ENCODE measurements at places on chromosomes 5 and 9.

GRCh38 chr9:107631788-107632187 lies 142.2 kb upstream of the KLF4 start:
- DNase-seq: no peak

GRCh38 chr5:16135506-16135905 lies 44.1 kb downstream of the MARCHF11 start:
- no peak for DNase-seq

DNA sequence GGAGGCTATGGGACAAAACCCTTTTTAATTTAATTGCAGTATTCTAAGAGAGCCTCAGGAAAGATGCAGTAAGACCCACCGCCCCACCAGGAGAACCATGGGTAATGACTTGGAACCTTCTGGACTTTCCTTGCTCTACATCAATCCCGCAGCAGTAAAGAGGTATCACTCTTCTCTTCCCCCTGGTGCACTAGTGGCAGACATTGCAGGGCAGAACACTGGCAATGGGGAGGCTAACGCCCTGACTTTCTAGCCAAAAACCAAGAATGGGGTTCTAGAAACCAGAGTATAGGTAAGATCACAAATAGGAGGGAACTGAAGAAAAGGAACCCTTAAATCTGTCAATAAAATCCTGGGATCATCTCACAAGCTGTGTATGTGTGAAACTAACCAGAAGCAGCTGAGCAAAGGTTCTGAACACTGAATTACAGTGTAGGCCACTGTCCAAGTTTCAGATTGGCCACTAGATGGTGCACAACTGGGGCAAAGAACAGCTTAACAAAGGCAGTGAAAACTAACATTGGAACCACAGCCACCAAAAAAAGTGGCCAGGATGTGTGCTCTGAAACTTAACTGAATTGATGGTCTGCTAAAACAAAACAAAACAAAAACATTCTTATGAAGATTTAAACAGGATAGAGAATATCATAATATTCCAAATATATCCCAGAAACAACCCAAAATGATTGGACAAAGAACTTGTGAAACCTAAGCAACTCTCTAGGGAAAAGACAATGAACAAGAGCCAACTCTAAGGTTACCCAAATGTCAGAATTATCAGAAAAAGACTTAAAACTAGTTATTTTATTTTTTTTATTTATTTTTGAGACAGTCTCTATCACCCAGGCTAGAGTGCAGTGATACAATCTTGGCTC lies 6.6 kb upstream of the FAM151B start:
- DNase-seq: peak; percentile 50

DNA sequence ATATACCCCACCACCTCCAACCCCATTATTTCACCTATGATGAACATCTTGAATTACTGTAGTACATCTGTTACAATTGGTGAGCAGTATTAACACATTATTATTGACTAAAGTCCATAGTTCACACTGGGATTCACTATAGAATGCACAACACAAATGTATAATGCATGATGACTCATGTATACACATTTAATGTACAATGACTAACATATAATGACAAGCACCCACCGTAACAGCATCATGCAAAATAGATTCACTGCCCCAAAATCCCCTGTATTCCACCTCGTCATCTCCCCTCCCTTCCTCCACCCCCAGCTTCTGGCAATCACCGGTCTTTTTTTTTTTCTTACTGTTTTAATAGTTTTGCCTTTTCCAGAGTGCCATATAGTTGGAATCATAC lies 47.1 kb upstream of the NEK6 start:
- DNase-seq: no peak

DNA sequence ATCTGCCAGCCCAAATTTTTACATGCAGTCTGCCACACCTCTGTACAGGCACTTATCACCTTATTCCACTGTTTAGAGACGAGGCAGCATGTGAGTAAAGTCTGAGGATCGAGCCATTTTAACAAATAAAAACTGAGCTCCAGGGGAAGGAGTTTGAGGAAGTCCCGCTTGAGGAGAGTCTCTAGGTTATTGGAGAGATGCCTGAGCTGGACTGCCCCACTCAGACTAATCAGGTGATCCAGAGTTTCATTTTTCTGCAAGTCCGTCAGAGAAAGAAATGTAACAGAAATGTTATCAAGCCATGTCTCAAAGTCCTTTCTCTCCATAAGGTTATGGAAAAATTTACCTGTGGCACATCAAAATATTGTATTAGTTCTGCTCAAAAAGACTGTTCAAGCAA lies 5.3 kb downstream of the FBXW2 start:
- no peak for DNase-seq

GRCh38 chr9:68702493-68702892 lies 2.5 kb upstream of the PIP5K1B start:
- no peak for DNase-seq

DNA sequence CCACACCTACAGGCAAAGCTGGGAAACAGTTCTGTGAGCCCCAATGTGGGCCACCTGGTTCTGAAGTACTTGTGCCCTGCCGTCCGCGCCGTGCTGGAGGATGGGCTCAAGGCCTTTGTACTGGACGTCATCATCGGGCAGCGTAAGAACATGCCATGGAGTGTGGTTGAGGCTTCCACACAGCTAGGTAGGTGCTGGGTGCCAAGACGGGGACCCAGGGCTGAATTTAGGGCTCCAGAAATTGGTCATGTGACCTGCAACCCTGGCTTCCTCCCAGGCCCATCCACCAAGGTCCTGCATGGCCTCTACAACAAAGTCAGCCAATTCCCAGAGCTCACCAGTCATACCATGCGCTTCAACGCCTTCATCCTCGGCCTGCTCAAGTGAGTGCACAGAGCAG lies 46.9 kb upstream of the TESK1 start:
- DNase-seq: no peak

DNA sequence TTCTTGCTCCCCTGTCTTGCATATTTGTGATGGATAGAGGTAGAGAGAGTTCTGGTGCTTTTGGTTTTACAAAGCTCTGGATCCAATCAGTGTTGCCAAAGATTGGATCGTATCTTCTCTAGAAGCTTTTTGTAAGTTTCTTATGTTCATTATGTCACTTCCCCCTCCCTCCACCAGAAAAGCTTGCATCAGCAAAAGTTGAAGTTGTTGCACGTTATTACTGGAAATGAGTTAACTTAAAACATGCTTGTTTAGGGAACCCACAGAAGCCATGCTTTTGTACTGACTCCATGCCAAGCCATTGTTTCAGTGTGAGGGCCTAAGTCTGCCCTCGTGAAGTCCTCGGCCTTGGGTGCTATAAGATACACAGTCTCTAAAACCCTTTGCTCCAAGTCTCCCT lies 186.5 kb downstream of the ERCC6L2 start:
- no peak for DNase-seq

DNA sequence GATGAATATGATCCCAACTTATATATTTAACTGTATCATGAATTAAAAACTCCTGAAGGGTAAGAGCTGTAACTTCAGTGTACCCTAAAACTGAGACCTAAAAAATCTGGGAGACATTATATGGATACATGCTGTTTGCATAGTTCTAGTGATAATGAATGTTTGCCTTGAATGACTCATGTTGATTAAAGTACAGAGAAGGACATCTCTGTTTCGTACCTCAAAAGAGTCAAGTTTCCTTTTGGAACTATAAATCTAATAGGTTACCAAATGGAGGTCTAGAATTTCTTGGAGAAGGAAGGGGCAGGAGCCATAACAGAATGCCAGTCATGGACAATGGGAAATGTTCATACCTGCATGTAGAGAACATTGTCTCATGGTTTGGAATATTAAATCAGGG lies 168.1 kb downstream of the SNCAIP start:
- DNase-seq: no peak

GRCh38 chr5:33300209-33300742 lies 140.5 kb upstream of the TARS1 start:
- no peak for DNase-seq

DNA sequence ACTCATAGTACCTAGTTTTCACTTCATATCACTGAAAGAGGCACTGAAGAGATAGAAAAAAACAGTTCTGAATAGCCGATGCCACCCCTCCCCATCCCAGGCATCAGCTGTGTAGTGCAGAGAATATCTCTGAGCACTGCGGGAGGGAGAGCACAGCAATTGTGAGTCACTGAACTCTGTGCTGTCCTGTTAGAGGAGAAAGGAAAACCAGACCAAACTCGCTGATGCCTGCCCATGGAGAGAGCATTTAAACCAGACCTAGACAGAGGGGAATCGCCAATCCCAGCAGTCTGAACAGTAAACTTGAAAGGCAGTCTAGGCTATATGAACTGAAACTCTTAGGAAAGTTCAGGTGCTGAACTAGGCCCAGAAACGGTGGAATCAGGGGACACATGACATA lies 120.1 kb upstream of the SLC30A5 start:
- no peak for DNase-seq

GRCh38 chr5:53130266-53130665 lies 20.7 kb upstream of the MOCS2 start:
- no peak for DNase-seq

- DNase-seq: no peak
These were observed 1092.5 kb upstream of the SEMA6A start for GRCh38 chr5:117667105-117667504.

GRCh38 chr5:138482638-138483037 lies 17.4 kb downstream of the EGR1 start:
- DNase-seq: no peak

DNA sequence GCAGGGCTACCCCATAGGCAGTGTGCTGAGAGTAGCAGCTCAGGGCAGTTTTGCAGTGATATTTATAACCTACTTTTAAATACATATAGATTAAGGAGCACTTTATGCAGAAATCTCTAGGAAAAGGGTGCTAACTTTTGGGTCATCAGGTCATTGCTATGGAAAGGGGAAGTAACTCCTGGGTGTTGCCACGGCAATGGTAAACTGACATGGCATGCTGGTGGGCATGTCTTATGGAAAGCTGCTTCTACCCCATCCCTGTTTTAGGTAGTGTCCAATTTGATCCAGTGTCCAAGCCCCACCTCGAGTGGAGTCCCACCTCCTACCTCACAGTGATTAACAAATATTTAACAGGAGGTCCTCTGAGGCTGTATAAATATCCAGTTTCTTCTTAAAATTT lies 56.8 kb upstream of the XPA start:
- DNase-seq: no peak

- DNase-seq: peak; percentile 93
These were observed 3.7 kb upstream of the STXBP1 start for GRCh38 chr9:127608104-127608966.

- no peak for DNase-seq
These were observed 7.9 kb downstream of the PRR16 start for GRCh38 chr5:120471971-120472370.

GRCh38 chr5:151862811-151863472 lies 61.7 kb downstream of the GLRA1 start:
- DNase-seq: no peak

DNA sequence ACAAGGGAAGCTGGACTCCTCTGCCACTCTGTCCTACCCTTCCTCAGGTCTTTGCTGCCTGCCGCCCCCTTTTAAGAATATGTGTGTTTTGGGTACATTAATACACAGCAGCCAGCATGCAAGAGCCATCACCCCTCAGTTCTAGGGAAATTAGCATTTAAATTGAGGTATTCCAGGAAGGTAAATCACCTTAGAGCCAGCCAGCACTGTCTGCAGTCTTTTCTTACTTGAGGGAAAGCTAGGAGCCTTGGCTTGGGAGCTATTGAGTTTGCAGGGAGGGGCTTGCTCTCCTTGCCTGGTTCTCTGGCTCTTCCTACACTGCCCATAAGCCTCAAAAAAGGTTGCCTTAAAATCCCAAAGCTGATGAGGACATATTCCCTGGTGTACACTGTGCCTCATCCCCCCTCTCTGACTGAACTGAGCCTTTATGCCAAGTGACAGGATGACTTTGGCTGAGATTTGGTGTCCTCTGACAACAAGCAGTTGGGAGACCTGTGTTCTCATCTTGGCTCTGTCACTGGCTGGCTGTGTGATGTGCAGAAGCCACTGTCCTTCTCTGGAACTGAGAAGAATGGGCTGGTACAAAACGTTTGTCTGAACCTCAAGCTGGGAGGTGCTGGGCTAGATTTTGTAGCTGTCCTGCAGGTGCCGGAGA lies 54.1 kb downstream of the TRIM32 start:
- no peak for DNase-seq

- DNase-seq: no peak
These were observed 368.7 kb downstream of the EBF1 start for GRCh38 chr5:158731014-158731413.

DNA sequence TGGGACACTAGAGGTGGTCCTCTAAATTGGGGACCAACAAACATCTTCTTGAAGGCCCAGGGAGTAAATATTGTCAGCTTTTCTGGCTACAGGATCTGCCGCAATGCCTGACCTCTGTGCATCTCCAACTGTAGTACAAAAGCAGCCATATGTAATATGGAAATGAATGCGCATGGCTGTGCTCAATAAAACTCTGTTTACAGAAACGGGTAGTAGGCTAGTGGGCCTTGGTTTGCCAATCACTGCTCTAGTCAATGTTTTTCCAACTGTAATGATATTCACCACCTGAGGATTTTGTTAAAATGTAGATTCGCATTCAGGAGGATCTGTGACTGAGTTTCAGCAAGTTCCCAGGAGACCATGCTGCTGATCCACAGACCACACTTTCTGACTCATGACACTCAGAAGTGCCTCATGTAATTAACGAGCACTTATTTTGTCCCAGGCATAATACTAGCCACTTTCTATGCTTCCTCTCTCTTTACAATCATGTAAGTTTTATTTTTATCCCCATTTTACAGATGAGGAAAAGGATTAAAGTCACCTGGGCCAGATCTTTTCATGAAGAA lies 96.9 kb downstream of the MED27 start:
- DNase-seq: no peak

- no peak for DNase-seq
These were observed 969.6 kb upstream of the DMAC1 start for GRCh38 chr9:8769153-8769552.

GRCh38 chr5:51018423-51018822 lies 352.0 kb downstream of the PARP8 start:
- DNase-seq: no peak

DNA sequence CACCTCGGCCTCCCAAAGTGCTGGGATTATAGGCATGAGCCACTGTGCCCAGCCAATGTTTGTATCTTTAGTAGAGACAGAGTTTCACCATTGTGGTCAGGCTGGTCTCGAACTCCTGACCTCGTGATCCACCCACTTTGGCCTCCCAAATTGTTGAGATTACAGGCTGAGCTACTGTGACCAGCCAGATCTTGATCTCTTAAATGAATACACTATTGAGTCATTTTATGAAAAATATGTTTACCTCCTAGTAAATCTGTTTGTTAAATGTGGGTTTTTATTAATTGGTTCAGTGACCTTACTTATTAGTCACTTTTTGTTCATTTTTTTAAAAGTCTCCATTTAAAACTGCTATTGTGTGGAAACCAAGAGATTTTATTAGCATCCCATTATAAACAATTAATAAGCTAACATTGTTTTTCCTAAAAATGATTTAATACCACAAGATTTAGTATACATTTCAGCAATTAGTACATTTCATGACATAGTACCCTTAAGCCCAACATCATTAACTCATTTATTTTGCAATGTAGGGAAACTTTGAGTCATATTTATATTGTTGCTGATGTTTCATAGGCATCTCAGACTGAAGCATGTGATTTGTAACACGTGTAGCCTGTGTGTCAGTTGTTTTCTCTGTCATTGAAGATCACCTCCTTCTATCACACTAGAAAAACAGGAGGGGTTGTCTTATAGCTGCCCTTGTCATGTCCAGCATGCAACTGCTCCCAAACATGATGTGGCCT lies 261.2 kb downstream of the TAF11L14 start:
- no peak for DNase-seq

GRCh38 chr5:2755681-2756171 lies 4.2 kb upstream of the IRX2 start:
- DNase-seq: no peak

All from SK-N-DZ (cell line).